ENCODE measurements at places on chromosomes 3 and 15.

DNA sequence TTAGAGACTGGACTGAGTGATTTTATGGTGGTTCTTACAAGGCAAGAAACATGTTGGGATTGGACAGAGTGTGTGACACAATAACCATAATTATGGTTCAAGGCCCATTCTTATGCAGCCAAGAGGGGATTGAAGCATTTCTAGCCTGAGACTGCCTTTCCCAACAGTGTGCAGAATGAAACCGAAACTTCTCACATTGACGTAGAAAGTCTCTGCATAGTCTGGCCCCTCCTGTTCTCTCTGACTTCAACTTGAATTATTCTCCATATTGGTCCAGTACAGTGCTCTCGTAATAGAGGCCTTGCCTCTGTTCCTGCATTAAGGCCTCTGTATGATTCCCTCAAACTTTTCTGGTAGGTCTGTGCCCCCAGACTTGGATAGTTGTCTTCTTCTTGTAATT, 138.3 kb downstream of the DIPK2A start:
- H3K4me1 ChIP-seq: peaks cover 6% of the 10 kb centered on the region
- H3K4me3 ChIP-seq: no peak overlapping the region
- H3K27ac ChIP-seq: no peak overlapping the region
- no peaks in the 10 kb centered on the region for H3K36me3 ChIP-seq
- H3K27me3 ChIP-seq: peaks cover 6% of the 10 kb centered on the region
- DNase-seq: no peak

DNA sequence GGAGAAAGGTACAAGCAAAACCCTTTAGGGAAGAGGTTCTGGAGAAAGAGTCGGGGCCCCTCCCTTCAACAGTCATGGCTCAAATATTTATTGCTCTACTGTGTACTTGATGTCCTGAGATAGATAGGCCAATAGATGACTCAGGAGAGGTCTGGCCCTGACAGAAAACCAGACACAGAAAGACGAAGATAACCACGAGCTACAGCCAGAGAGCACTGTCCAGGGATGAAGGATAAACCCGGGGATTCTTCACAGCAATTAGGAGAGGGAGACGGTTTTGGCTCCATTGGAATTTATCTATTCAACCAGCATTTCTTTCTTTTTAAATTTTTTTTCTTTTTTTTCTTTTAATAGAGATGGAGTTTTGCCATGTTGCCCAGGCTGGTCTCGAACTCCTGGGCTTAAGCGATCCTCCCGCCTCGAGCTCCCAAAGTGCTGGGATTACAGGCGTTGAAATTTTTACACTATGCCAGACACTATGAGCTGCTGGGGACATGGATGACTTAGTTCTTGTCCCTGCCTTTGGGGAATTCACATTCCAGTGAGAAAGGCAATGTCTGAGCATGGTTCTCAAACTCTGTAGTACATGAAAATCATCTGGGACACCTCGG, 4.6 kb upstream of the CIDEC start:
- H3K36me3 ChIP-seq: no peaks in the 10 kb centered on the region
- no peaks in the 10 kb centered on the region for H3K27me3 ChIP-seq
- peaks cover under 1% of the 10 kb centered on the region for H3K4me1 ChIP-seq
- DNase-seq: no peak
- H3K27ac ChIP-seq: no peak overlapping the region

- no peaks in the 10 kb centered on the region for H3K27me3 ChIP-seq
- DNase-seq: no peak
- no peak overlapping the region for H3K4me3 ChIP-seq
- no peak overlapping the region for H3K27ac ChIP-seq
Measured at GRCh38 chr3:73273341-73273740, 211.9 kb downstream of the EBLN2 start.

GRCh38 chr3:17070161-17070959, 185.6 kb downstream of the PLCL2 start:
- no peak overlapping the region for H3K4me3 ChIP-seq
- no peak for DNase-seq
- H3K4me1 ChIP-seq: peaks cover 18% of the 10 kb centered on the region
- peaks cover 64% of the 10 kb centered on the region for H3K36me3 ChIP-seq
- no peaks in the 10 kb centered on the region for H3K27me3 ChIP-seq

- no peak overlapping the region for H3K4me3 ChIP-seq
- H3K27me3 ChIP-seq: no peaks in the 10 kb centered on the region
- H3K4me1 ChIP-seq: no peaks in the 10 kb centered on the region
- H3K36me3 ChIP-seq: no peaks in the 10 kb centered on the region
- DNase-seq: no peak
Measured at GRCh38 chr3:73446467-73447110, 178.2 kb downstream of the PDZRN3 start.

GRCh38 chr15:101368086-101368780, 73.2 kb upstream of the SNRPA1 start:
- no peak for DNase-seq
- no peak overlapping the region for H3K27ac ChIP-seq
- no peak overlapping the region for H3K4me3 ChIP-seq
- H3K27me3 ChIP-seq: peaks cover 16% of the 10 kb centered on the region
- no peaks in the 10 kb centered on the region for H3K4me1 ChIP-seq
- no peaks in the 10 kb centered on the region for H3K36me3 ChIP-seq

DNA sequence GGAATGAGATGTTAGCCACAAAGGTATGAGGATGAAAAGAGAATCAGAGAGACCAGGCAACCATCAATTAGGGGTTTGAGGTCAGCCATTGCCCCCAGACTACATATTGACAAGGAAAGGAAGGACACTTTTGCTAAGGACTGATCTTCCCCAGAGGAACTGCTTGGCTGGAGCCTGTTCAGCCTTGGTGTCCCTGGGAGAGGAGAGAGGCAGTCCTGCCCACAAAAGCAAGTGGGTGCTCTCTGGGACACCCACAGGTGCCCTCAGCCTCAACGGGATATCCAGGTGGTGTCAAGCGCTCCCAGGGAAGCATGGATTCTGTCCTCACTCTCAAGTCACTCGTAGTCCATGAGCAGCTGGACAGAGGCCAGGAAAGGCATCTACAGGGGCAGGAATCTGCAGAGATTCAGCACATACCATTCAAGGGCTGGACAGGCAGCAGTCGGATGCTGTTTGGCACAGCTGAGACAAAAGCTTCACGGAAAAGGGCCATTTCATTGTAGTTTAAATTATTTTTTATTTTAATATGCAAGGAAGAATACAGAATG, 166.2 kb downstream of the UACA start:
- no peak overlapping the region for H3K4me3 ChIP-seq
- H3K27ac ChIP-seq: no peak overlapping the region
- H3K4me1 ChIP-seq: peaks cover 4% of the 10 kb centered on the region
- H3K36me3 ChIP-seq: peaks cover 8% of the 10 kb centered on the region

- no peaks in the 10 kb centered on the region for H3K27me3 ChIP-seq
- no peak overlapping the region for H3K27ac ChIP-seq
- H3K36me3 ChIP-seq: no peaks in the 10 kb centered on the region
- no peaks in the 10 kb centered on the region for H3K4me1 ChIP-seq
- H3K4me3 ChIP-seq: no peak overlapping the region
Measured at GRCh38 chr15:94411846-94412245, 180.5 kb downstream of the MCTP2 start.

- H3K4me1 ChIP-seq: peaks cover 4% of the 10 kb centered on the region
- DNase-seq: peak; percentile 61
- H3K27ac ChIP-seq: no peak overlapping the region
- no peak overlapping the region for H3K4me3 ChIP-seq
Measured at GRCh38 chr15:71743861-71744382, 66.4 kb upstream of the NR2E3 start.

- H3K27me3 ChIP-seq: no peaks in the 10 kb centered on the region
- no peak overlapping the region for H3K27ac ChIP-seq
- no peak overlapping the region for H3K4me3 ChIP-seq
- DNase-seq: no peak
- H3K4me1 ChIP-seq: no peaks in the 10 kb centered on the region
Measured at GRCh38 chr3:159151130-159151529, 349.3 kb downstream of the MFSD1 start.

GRCh38 chr3:178436773-178437172, 99.5 kb upstream of the KCNMB2 start:
- H3K4me1 ChIP-seq: no peaks in the 10 kb centered on the region
- H3K27ac ChIP-seq: no peak overlapping the region
- H3K4me3 ChIP-seq: no peak overlapping the region
- H3K36me3 ChIP-seq: no peaks in the 10 kb centered on the region
- H3K27me3 ChIP-seq: peaks cover 2% of the 10 kb centered on the region
- DNase-seq: no peak

GRCh38 chr3:30305021-30305420, 301.4 kb upstream of the TGFBR2 start:
- peaks cover 2% of the 10 kb centered on the region for H3K4me1 ChIP-seq
- no peak for DNase-seq
- no peak overlapping the region for H3K27ac ChIP-seq
- H3K4me3 ChIP-seq: no peak overlapping the region

- no peak overlapping the region for H3K27ac ChIP-seq
- peaks cover 3% of the 10 kb centered on the region for H3K4me1 ChIP-seq
- no peaks in the 10 kb centered on the region for H3K36me3 ChIP-seq
Measured at GRCh38 chr3:190096345-190096744, 24.4 kb downstream of the P3H2 start.

DNA sequence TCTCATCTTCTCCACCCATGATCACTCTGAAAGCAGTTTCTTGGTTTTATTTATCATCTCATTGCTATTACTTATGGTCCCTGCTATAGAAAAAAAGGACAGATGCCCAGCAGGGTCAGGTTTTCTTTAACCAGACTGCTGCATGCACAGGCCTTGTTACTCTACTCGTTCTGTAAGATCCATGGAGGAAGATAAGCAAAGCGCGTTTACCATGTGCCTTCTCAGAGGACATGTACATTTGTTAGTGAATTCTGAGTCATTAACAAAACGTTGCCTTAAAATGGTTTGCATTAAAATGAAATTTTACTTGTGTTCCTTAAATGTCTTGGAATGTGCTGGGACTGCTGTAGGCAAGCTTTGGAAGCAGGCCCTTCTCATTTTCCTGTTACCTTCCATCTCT, 657.3 kb upstream of the KCNMB2 start:
- no peaks in the 10 kb centered on the region for H3K36me3 ChIP-seq
- no peak overlapping the region for H3K4me3 ChIP-seq
- H3K27me3 ChIP-seq: no peaks in the 10 kb centered on the region
- H3K27ac ChIP-seq: no peak overlapping the region

- H3K4me1 ChIP-seq: peaks cover 43% of the 10 kb centered on the region
- peak overlapping the region; percentile 61 for H3K4me3 ChIP-seq
- peak; percentile 57 for DNase-seq
- no peaks in the 10 kb centered on the region for H3K27me3 ChIP-seq
- H3K36me3 ChIP-seq: no peaks in the 10 kb centered on the region
- peak overlapping the region; percentile 92 for H3K27ac ChIP-seq
Measured at GRCh38 chr3:177358977-177359592, 161.8 kb upstream of the TBL1XR1 start.

DNA sequence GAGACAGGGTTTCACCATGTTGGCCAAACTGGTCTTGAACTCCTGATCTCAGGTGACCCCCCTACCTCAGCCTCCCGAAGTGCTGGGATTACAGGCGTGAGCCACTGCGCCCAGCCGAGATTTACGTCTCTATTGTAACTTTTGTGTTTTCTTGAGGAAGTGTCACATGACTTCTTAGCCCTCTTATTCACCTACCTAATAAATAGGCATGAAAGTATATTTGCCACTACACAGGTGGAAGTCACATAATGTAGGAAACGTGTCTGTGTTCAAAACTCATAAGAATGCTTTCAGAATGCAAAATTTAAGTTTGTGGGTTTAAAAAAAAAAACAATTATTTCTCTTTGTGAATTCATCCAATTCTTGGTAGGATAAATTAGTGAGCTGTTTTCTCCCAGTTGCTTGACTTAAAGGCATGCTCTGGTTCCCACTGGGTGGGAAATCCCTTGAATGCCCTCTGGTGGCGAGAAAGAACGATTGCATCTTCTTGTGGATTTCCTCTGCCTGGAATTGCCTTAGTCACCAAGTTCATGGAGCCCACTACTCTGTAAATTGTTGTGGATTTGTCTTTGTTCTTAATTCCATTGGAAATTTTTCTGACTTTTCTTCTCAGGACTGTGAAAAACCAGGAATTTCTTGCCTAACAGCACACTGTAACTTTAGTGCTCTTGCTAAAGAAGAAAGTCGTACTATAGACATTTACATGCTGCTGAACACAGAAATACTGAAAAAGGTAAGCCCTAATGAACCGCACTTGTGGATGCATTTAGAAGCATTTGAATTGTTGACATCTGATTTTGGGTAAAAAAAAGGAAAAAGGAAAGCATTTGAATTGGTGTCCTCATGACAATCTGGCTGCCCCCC, 82.2 kb upstream of the CTDSPL start:
- peaks cover 3% of the 10 kb centered on the region for H3K27me3 ChIP-seq
- no peak overlapping the region for H3K4me3 ChIP-seq
- no peak for DNase-seq

DNA sequence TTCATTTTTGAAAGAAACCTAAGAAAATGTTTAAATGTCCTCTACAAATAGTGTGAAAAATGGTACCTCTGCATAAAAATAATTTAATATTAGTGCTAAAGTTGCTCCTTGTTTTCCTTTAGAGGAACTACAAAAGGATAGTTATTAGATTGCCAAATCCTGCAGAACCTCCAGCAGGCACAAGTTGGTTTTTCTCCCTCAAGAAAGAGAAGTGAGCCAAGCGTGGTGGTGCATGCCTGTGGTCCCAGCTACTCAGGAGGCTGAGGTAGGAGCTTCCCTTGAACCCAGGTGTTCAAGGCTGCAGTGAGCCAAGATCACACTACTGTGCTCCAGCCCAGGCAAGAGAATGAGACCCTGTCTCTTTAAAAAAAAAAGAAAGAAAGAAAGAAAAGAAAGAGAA, 85.1 kb upstream of the TSEN2 start:
- no peak for DNase-seq
- no peaks in the 10 kb centered on the region for H3K36me3 ChIP-seq
- peaks cover 15% of the 10 kb centered on the region for H3K4me1 ChIP-seq
- H3K27ac ChIP-seq: no peak overlapping the region
- peaks cover 6% of the 10 kb centered on the region for H3K27me3 ChIP-seq

GRCh38 chr3:143124601-143125520, 5.3 kb downstream of the CHST2 start:
- no peak overlapping the region for H3K4me3 ChIP-seq
- H3K27ac ChIP-seq: no peak overlapping the region
- peaks cover 34% of the 10 kb centered on the region for H3K27me3 ChIP-seq
- no peak for DNase-seq
- no peaks in the 10 kb centered on the region for H3K36me3 ChIP-seq

DNA sequence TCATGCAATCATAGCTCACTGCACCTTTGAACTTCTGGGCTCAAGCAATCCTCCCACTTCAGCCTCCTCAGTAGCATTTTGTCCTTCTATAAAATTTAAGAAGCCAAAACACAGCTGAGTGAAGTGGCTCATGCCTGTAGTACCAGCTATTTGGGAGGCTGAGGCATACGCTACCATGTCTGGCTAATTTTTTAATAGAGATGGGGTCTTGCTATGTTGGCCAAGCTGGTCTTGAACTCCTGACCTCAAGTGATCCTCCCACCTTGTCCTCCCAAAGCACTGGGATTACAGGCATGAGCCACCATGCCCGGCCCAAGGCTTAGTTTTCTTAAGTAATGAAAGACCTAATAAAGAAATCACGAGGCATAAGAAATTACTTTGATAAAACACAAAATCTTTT, 14.7 kb upstream of the FNDC3B start:
- no peak overlapping the region for H3K4me3 ChIP-seq
- H3K4me1 ChIP-seq: no peaks in the 10 kb centered on the region
- peaks cover 5% of the 10 kb centered on the region for H3K27me3 ChIP-seq
- no peaks in the 10 kb centered on the region for H3K36me3 ChIP-seq
- no peak for DNase-seq

GRCh38 chr15:51180011-51180410, 85.3 kb upstream of the TNFAIP8L3 start:
- no peak overlapping the region for H3K27ac ChIP-seq
- no peak for DNase-seq
